ENCODE measurements at places on chromosomes 2 and 18. TPM values are rescaled to one million over a fixed set of nuclear protein-coding genes. Genes with fewer than 3 reads are reported as not detected.

- no peaks in the 10 kb centered on the region for H3K27me3 ChIP-seq
- H3K4me3 ChIP-seq, result no peak overlapping the region
- no peak for DNase-seq
- no peaks in the 10 kb centered on the region for H3K4me1 ChIP-seq
Measured at GRCh38 chr2:215900203-215900611, 113.1 kb downstream of the MREG start.

Gene HOXD13
- total RNA-seq, result not detected

Gene OR6B2
- not detected for total RNA-seq

Gene GAD1
- total RNA-seq, result 11.0 TPM

Gene EVX2
- total RNA-seq, result not detected

Gene G6PC2
- total RNA-seq, result not detected

GRCh38 chr2:144348846-144349245 is 171.1 kb downstream of the ZEB2 start:
- H3K27ac ChIP-seq, result no peak overlapping the region
- H3K4me1 ChIP-seq, result 0 out of 2 replicates have a peak, but pooled peaks cover 2% of the 10 kb centered on the region
- H3K27me3 ChIP-seq, result no peaks in the 10 kb centered on the region
- H3K36me3 ChIP-seq, result no peaks in the 10 kb centered on the region
